Endothelial cell of umbilical vein (primary cell): ENCODE measurements at places on chromosomes 5 and 9. TPM values are rescaled to one million over a fixed set of nuclear protein-coding genes. Genes with fewer than 3 reads are reported as not detected.
A peak's percentile ranks its signal among the peaks of the same experiment; 100 is the strongest.

Gene PKD2L2
- polyA plus RNA-seq: not detected in 2 replicates

Gene RLN2
- 0.41 and 0.43 TPM in 2 replicates for polyA plus RNA-seq

Gene EIF4E1B
- not detected in 2 replicates for polyA plus RNA-seq

DNA sequence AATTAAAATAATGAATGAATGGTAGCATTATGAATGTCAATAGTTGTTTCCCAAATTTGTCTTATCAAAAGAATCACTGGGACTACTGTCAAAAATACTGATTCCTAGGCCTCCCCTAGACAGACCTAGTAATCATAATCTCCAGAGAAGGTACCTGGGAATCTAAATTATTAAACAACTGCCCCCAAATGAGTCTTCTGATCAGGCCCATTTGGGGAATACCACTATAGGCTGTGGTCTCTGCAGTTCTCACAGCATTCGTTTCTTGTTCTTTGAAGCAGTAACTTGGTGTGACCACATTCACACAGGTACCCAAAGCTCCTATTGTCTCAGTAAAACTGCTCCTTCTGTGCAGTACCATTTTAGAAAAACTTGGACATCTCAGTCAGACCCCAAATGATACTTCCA, 230.9 kb downstream of the PIK3R1 start:
- DNase-seq: no peak

DNA sequence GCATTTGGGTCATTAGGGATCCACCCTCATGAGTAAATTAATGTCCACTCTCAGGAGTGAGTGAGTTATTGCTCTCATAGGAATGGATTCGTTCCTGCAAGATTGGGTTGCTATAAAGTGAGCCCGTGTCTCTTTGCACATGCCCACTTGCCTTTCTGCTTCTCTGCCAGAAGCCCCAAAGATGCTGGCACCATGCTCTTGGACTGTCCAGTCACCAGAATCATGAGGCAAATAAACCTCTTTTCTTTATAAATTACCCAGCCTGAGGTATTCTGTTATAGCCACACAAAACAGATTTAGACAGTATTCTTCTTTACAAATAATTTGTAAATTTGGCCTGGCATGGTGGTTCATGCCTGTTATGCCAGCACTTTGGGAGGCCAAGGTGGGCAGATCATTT, 24.6 kb downstream of the CDC26 start:
- no peak for DNase-seq

Gene GPR150
- 0.16 and 0.28 TPM in 2 replicates for polyA plus RNA-seq

Gene RAB3C
- 0.22 and 0.66 TPM in 2 replicates for polyA plus RNA-seq

GRCh38 chr5:26761045-26761444, 277.3 kb downstream of the CDH9 start:
- DNase-seq: no peak

Gene SPATA31D4
- not detected in 2 replicates for polyA plus RNA-seq

GRCh38 chr9:90552317-90552716, 90.3 kb downstream of the DIRAS2 start:
- no peak for DNase-seq

- no peak for DNase-seq
These were observed 40.2 kb downstream of the MED10 start for GRCh38 chr5:6338135-6338534.

- no peak for DNase-seq
These were observed 172.6 kb downstream of the RGS3 start for GRCh38 chr9:113636165-113636564.

GRCh38 chr5:171978519-171978918, 27.9 kb downstream of the FBXW11 start:
- no peak for DNase-seq

GRCh38 chr5:138641547-138642298, 66.5 kb upstream of the HSPA9 start:
- DNase-seq: peak; percentile 64

- no peak for DNase-seq
These were observed 123.6 kb downstream of the SAXO1 start for GRCh38 chr9:18909140-18910018.

Gene MARVELD2
- polyA plus RNA-seq: 5.3 and 5.7 TPM in 2 replicates

GRCh38 chr9:99176527-99177013, 45.2 kb downstream of the ALG2 start:
- no peak for DNase-seq

DNA sequence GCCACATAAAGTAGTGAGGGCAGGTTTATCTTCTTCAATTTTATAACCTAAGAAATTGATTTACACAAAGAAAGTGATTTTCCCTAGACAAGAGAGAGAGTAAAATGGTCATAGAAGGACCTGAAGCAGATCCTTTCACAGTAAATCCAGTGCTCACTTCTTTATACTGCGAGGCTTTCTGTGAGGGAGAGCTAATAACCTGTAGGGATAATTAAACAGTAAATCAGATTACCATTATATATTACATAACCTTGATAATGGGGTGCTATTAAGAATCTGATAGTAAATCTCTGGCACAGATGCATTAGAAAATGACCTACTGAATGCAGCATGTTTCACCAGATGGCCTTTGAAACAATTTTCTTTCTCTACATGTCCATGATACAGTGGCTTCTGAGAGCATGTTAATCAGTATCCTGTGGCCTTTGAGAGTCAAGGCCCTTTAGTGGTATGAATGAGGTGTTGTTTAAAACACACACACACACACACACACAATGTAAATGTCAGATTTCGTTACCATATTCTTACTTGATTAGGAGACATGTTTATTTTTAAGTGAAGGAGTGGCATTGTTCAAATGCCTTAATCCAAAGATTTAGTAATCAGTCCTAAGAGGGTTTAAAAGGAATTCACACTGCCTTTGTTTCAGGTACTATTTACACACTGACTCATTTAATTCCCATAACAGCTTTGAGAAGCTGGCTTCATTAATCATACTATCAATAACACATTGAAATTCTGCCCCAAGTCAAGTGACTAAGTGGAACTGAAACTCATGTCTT, 124.7 kb downstream of the ALDH1A1 start:
- DNase-seq: peak; percentile 42
